ENCODE measurements at places on chromosomes 12 and 14.

DNA sequence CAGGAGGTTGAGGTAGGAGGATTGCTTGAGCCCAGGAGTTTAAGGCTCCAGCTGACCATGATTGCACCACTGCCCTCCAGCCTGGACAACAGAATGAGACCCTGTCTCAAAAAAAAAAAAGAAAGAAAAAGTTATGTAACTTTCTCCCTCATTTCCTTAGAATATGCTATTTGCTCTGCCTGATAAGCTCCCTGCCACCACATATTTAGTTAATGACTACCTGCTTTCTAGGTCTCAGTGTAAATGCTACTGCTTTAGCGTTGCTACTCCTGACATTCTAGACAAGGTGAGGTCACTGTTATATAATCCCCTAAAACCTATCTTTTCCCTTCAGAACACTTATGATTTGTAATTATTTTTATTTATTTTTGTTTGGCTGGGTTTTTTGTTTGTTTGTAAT lies 86.3 kb upstream of the AMN1 start:
- no peak for DNase-seq

DNA sequence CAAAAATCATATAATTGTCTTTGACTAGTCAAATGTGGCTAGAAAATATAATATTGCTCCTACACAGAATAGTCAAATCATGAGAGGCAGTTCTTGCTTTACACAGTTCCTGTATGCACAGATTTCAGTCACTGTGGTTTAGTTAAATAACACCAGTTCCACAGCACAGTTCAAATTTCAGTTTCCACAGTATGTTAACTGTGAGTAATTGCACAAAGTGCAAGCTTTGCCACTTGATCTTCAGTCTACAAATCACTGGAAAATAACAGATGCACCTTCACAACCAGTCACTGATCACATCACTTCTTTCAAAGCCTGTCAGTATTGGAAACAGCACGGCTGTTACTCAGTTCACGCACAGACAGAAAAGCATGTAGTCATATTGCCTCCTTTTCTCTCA lies 38.7 kb downstream of the KCNH5 start:
- DNase-seq: no peak

DNA sequence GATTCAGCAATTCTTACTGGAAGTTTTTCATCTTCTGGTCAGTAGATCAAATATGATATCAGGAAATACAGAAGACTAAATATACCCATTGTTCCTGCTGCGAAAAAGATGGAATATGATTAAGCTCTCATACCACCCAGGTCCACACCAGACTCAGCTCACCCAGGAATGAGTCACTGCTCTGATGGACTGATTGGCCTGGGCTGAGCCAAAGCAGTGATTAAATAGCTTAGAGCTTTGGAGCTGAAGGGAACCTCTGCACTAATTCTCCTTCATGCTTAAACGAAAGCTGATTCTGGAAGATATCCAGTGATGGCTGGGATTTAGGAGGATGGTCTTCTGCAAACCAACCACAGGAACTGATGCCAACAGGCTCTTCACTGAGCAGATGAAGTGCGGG lies 62.0 kb upstream of the SYT1 start:
- DNase-seq: peak; percentile 29

DNA sequence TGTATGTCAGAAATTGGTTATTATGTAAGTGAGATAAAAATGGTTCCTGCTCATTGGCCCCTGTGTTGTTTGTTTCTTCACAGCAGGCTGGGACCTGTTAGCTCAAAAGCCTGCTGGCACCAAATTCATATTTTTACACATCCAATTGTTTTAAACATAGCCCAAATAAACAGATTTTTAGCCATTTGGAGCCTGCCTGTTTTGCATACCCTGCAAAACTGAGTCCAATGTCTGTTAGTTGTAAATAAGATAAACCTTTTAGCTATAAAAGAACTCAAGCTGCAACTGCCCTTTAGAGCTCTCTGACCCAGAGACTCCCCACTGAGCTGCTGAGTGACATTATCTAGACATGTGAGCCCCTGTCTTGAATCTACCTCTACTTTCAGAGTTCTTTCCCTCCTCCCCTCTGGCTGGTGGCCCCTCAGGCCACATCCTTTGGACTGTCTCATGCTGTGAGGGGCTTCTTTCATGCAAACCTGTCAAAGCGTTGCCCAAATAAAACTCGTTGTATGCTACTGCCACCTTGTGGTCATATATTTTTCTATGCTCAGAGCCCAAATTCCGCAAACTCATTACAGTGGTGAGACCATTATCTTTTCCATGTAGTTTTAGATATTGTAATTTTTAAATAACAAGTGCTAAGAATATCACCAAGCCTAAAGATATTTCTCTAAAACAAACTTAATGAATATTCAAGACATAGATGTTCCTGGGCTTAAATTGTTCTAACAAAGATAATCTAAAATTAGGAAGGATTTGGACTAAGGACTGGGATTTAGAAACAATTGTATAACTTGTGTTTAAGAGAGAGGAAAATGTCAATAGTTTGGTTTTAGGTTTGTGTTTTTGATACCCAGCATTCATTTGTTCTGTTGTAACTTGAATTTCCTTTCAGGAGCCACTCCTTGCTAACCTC lies 337.9 kb downstream of the AACS start:
- DNase-seq: peak; percentile 36

GRCh38 chr12:124543590-124544310 lies 23.7 kb downstream of the NCOR2 start:
- peak; percentile 50 for DNase-seq

DNA sequence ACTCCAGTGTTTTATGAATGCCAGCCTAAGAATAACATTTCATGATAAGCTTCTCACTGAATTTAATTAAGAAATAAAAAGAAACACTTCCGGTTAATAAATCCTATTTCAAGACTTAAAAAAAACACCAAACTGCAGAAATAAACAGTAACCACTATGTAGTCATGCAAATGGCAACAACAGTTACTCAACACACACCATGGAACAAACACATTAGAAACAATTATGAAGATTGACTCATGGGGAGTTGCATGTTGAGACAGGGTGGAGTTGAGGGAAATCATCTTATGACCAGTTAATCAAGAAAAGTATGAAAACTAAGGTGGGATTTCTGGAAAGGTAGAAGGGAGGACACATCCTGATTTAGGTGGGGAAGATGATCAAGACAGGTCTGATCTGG lies 52.7 kb downstream of the PLBD1 start:
- no peak for DNase-seq

GRCh38 chr12:78494911-78495310 lies 369.7 kb upstream of the SYT1 start:
- peak; percentile 5 for DNase-seq

GRCh38 chr12:47773062-47773857 lies at the start of gene SLC48A1:
Gene SLC48A1, plus strand, starts transcription at chr12:47773238. Its CDS starts 67 bp downstream, at chr12:47773305.
- DNase-seq: peak; percentile 63

GRCh38 chr14:100568164-100568997 lies 18.8 kb downstream of the BEGAIN start:
- no peak for DNase-seq

- DNase-seq: no peak
Observed at GRCh38 chr14:104546591-104547309, 32.8 kb upstream of the C14orf180 start.

DNA sequence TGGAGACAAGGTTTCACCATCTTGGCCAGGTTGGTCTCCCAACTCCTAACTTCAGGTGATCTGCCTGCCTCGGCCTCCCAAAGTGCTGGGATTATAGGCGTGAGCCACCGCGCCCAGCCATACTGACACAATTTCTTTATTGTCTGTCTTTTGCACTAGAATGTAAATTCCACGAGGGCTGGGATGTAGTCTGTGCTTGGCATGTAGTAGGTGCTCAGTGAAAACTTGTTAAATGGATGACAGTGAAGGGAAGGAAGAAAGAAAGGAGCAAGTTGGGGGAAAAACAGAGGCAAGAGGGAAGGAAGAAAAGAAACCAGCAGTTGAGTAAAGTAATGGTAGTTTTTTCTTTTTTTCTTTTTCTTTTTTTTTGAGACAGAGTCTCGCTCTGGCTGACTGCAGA lies 53.1 kb downstream of the LIMA1 start:
- no peak for DNase-seq

DNA sequence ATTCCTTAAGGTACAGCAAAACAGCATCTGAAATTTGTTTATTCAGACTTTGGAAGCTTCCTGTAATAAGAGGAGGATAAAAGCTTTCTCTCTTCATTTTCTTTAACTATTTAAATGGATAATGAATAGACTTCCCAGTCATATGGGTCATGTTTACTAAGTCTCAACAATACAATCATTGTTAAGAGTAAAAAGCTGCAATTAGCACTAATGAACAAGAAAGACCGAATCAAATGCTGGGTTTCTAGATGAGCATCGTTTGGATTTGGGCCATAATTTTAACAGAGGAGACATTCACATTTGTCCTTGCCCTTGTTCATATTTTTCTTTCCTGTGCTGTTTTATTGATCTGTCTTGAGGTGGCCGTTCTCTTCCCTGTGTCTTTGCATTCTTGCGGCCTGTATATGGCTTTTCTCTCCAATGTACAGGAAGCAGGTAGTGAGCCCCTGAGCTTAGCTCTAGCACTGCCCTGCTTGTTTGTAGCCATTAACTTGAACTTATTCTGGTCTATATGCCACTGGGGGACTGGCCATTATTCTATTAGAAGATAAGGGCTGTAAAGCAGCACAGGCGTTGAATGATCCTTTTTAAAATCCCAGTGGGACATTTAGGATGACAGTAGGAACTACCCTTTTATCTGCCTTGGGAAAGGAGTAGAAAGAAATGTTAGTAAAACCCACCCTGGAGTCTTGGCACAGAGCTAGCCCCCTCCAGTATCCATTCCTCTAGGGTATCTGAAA lies 34.6 kb downstream of the ABHD12B start:
- DNase-seq: no peak

DNA sequence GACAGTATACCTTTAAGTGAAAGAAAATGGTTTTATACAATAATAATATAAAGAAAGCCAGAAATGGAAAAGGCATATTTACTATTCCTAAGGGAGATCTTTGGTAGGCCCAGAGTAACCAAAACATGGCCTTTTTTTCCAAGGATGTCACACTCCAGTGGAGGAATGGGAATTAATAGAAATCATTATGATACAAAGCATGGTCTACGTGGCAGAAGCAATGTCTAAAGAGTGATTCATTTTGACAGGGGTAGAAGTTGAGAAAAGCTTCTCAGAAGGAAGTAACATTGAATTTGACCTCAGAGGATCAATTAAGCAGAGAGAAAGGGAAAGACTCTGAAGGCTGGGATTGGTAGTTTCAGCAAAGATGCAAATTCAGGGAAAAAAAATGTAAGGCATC lies 208.6 kb downstream of the BTG1 start:
- DNase-seq: no peak

- DNase-seq: no peak
Observed at GRCh38 chr12:9052610-9053009, 63.1 kb downstream of the A2M start.

GRCh38 chr12:70664465-70664881 lies 27.2 kb upstream of the PTPRB start:
- peak; percentile 9 for DNase-seq

- no peak for DNase-seq
Observed at GRCh38 chr12:94174576-94174975, 26.2 kb downstream of the PLXNC1 start.

- no peak for DNase-seq
Observed at GRCh38 chr14:72743626-72744025, 150.3 kb downstream of the DPF3 start.

DNA sequence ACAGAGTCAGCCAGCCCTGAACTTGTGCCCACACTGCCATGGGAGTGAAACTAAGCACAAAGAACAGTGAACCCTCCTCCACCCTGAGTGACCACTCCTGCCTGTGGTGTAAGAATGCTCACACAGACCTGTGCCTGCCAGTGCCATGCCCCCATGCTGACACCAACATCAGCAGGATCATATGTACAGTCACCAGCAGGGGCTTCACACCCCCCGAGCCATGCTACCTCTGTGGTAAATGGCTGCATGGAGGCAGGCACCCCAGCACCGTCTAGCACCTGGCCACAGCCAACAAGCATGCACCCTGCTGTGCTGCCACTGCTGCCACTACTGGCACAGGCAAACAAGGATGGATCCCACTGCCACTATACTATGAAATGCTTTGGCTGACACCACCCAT lies 344.4 kb upstream of the CCDC196 start:
- no peak for DNase-seq

DNA sequence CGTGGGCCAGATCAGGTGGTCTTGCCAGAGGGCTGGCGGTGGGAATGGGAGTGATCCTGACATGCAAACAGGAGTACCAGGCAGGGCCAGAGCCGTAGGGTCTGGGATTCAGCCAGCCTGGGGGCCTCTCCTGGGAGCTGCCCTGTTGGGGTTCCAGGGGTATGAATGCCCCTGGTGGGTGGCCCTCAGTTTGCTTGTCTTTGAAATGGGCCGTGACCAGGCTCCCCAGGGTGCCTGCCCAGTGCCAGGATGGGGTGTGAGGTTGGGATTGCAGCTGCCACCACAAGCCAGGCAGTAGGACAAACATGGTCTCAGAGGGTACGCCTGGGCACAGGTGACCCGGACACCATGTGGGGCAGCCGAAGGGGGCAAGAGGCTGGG lies 168.8 kb downstream of the KIF26A start:
- no peak for DNase-seq

- no peak for DNase-seq
Observed at GRCh38 chr14:99975190-99975589, 90.0 kb upstream of the EVL start.

GRCh38 chr14:63543826-63544406 lies 739 bp upstream of the PPP2R5E start:
- no peak for DNase-seq

DNA sequence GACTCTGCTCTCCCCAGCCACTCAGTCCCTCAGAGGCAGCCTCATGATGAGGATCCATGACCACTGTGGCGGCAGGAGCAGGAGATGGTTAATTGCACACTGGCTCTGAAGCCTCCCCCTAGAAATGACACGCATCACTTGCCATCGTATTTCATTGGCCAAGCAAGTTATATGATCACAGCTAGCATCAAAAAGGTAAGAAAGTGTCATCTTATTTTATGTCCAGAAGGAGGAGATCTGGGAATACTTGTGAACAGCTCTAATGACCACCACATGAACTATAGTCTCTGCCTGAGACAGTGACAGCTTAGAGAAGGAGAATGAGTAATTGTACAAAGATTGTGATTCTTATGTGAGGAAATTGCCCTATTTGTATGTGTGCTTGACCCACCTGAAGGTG lies 363.4 kb downstream of the NUAK1 start:
- DNase-seq: peak; percentile 73

- no peak for DNase-seq
Observed at GRCh38 chr12:110790301-110790700, 47.6 kb upstream of the PPP1CC start.

DNA sequence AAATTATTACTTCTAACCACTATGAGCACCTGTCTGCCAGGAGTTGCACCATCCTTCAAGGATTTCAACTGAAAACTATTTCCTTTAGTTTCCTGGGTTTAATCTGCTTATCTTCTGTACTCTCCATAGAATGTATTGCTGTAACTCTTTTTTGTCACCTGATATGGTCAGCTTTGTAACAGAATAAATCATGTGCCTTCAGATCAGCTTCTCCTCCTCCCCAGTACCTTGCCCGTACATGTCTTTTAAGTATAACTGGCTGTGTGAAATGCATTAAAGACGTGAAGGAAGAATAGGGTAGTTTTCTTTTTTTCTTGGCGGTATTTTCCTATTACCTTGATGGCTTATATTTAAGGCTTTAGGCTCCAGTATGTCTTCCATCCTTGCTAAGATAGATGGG lies 200.3 kb upstream of the NAV3 start:
- DNase-seq: no peak

Measured in fibroblast of skin of scalp (primary cell).